ENCODE measurements at places on chromosomes 5 and 9.

DNA sequence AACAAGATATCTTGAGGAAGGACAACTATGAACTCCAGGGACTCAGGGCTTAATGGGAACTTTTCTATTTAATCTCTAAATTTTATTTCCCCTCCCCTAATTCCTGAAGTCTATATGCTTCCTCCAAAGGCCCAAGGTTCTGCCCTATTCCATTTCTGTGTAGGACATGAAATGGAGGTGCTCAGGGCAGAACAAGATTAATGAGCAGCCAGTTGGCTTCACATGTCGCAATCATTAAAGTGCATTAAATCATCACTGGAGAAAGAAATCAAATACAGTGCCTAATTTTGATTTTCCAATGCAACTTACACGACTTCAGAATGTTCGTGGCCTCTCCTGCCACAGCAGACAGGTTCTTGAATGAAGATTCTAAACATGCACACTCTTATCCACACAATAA lies 862.1 kb downstream of the PTPRD start:
- no peak for DNase-seq

- DNase-seq, result no peak
Observed at GRCh38 chr9:126891676-126892075, 22.9 kb upstream of the RALGPS1 start.

- DNase-seq, result no peak
Observed at GRCh38 chr9:136720898-136721338, 8.5 kb downstream of the DIPK1B start.

DNA sequence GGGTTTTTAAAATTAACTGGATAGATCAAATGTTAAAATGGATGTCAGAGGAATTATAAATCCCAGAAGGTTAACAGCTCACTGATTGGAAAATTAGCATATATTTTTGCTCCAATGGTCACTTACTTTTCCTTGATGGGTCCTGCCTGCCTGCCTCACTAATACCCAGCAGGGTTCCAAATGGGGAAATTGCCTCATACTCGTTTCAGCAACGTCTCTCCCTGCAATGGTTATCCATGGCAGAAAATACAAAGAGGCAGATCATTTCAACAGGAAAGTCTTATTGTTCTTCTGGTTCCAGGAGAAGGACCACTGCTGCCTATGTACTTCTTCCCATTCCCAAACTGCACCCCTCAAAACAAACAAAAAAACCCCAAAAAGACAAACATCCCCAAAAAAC lies 71.3 kb downstream of the ERP44 start:
- no peak for DNase-seq

GRCh38 chr5:170092455-170093101 lies 13.1 kb upstream of the FOXI1 start:
- no peak for DNase-seq

DNA sequence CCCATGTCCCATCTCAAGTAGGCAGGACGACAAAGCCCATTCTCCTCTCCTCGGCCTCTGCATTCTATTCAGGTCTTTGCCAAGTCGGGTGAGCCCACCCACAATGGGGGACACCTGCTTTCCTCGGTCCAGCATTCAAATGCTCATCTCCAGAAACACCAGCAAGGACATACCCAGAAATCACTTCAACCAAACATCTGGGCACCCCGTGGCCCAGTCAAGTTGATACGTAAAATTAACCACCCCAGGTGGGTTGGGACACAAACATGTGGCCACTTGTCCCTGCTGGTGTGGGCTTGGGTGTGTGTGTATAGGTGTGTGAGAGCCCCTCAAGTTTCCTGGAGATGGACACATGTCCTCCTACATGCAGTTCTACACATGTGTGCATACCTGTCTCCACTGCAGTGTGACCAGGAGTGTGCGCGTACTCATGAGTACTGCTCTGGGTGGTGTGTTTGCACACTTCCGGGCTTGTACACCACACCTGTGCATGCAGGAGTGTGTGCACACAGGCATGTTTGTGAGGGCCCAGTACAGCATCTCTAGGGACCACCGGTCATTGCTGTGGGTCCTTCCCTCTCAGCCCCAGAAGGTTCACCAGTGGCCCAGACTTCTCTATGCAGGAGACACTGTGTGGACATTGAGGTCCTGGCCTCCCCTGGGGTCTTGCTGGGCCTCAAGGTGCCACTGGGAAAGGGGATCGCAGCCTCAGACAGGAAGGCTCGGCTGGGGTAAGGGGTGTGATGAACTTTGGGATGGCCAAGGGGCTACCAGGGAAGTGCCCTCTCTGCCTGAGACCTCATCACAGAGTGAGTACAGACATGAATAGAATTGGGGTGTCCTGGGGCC lies 35.4 kb upstream of the RXRA start:
- no peak for DNase-seq

DNA sequence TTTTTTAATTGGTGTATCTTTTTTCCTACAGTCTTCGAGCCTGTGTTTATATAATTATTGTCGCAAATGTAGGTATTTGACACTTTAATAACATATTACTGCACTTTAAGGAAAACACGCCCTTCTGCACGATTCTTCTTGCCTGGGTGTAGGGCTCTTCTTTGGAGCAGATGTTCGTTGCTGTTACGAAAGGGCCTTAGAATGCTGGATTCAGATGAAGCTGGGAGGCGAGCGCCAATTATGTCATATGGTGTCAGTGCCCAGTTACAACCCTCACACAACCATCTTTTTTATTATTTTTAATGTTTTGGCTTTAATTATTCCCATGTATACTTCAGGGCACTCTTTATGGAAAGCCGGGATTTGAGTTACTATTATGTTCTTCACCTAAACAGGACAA lies 553.0 kb downstream of the EBF1 start:
- DNase-seq, result no peak

DNA sequence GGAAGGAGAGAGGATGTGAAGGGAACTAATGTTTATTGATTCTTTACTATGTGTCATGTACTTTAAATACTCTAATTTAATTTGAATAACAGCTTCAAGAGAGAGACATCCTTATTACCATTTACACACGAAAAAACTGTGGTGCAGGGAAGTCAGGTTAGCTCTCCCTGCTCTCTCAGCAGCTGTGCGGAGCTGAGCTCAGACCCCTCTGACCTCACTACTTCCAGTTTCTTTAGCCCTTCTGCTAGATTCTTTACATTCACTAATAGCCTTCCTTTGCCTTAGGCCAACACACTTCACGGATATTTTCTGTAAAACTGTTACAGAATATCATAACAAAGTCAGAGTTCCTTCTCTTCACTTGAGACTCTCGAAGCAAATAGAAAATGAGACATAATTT lies 131.3 kb upstream of the ARRDC3 start:
- DNase-seq, result no peak

GRCh38 chr5:151079838-151080612 lies 809 bp downstream of the TNIP1 start:
- peak; percentile 45 for DNase-seq

GRCh38 chr9:135533113-135533512 lies 11.9 kb downstream of the LCN1 start:
- no peak for DNase-seq

DNA sequence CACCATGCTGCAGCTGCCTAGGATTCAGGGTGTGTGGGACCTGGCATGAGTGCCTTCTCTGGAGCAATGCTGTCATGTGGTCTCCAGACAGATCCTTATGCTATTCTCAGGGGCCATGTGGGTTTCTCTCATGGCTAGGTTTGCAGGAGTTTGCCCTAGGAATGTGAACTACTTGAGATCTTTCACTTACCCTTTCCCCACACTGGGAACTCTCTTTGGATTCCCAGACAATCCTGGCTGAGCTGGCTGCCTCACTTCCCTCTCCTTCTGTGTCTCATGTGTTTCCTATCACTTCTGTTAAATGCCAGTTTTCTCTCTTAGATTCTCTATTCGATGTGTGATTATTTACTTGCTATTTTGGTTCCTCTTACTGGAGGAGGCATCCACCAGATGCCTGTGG lies 270.2 kb upstream of the RASA1 start:
- DNase-seq, result no peak

DNA sequence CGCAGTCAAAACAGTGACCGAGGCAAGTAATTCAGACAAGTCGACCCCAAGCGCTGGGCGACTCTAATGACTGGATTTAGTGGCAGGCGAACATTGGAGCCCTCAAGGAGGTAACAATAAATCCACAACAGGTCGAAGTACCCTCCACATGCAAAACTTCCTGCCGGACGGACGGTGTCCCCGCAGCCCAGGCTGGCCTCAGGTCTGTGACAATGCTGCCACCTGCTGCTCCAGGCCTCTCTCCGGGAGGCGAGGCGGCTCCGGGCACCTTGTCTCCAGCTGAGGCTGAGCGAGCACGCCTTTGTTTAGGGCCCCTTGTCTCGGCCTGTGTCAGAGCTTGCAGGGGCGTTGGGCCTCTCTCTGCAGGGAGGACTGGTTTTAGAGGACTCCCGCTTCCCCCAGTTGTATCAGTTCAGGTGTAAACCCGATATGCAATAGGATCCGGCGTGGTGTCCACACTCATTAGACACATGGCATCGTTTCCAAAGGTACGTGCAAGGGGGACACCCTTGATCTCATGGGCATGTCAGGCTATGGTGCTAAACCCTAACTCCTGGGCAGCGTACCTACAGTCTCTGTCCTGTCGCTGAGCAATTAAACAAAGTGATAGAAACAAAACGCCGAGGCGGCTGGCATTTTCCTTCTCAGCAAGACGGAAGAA lies 628.0 kb upstream of the ADAMTS16 start:
- DNase-seq, result no peak

- no peak for DNase-seq
Observed at GRCh38 chr5:138932171-138932810, 57.2 kb upstream of the LRRTM2 start.

DNA sequence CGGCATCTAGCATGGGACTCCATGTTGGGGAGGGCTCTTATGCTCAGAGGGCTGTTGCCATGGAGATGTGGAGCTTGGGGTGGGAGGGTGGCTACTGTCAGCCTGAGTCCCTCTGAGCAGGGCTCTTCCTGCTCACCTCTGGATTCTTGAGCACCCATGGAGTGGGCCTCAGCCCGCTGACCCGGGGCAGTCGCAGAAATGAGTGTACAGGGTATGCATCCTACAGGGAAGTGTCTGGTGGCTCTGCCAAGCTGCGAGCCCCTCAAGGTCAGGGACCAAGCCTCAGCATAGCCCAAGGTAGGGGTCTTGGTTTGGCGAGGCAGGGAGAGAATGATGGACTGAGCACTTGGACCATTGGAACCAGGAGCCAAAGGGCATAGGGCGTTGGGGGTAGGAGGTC lies 104.1 kb downstream of the DAB2IP start:
- no peak for DNase-seq

- DNase-seq, result no peak
Observed at GRCh38 chr5:169294621-169295020, 6.3 kb downstream of the SLIT3 start.

DNA sequence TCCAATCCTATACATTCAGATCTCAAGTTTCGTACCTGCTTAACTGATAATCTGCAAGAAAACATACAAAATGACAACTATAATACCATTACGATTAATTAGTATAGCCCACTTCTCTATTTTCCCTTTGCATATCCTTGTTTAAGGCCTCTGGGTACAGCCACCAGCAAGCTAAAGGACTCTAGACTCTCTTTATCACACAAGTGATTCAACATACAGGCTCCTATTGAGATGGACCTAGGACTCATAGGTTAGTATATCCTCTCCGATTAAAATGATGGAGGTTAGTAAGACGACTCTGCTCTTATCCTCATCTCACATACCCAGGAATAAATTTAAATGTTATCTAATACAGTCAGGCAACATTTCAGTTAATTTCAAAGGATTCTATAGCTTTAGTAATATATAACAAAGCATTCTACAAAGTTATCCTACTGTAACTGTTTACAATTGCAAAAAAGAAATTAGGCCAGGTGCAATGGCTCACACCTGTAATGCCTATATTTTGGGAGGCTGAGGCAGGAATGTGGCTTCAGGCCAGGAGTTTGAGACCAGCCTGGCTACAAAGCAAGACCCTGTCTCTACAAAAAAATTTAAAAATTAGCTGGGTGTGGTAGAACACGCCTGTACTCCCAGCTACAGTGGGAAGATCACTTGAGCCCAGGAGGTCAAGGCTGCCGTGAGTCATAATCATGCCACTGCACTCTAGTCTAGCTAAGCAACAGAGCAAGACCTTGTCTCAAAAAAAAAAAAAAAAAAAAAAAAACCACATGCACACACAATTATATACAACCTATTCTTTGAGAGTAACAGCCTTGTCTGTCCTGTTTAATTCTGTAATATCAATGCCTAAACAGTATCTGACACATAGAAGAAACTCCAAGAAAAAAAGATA lies 15.4 kb downstream of the HAUS6 start:
- DNase-seq, result no peak

- DNase-seq, result no peak
Observed at GRCh38 chr9:95143591-95144561, 173.6 kb downstream of the FANCC start.

- no peak for DNase-seq
Observed at GRCh38 chr5:110335361-110336066, 391.0 kb downstream of the TMEM232 start.

GRCh38 chr9:36566813-36567221 lies 5.9 kb upstream of the MELK start:
- DNase-seq, result no peak

DNA sequence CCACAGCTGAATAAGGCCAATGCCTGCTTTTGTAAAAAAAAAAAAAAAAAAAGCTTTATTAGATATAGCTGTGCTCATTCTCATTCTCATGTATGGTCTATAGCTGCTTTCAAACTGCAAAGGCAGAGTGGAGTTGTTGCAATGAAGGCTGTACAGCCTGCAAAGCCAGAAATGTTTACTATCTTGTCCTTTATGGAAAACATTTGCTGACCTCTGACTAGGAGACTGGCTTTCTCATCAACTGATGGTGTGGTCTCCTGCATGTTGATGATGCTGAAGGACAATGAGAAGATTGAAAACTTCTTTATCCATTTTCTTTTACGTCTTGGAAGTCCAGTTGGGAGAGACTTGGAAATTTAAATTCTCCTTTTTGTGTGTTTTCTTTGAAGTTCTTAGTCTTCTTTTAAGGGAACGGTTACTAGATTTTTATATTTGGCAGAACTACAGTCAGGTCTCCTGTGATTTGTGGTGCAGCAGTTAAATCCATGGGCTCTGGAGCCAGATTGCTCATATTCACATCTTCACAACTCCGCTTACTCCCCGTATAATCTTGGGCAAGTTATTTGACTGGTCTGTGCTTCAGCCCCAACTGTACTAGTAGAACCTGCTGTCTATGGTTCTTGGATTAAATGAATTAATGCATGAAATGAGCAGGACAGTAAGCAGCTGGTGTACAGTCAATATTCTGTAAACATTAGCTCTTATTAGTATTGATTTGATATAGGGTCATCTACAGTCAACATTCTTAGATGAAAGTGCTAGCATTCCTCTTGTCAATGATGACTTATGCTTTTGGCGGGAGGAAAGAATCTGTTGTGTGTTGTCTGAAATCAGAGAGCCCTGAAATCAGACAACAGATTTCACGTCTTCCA lies 39.7 kb upstream of the BASP1 start:
- DNase-seq, result no peak

DNA sequence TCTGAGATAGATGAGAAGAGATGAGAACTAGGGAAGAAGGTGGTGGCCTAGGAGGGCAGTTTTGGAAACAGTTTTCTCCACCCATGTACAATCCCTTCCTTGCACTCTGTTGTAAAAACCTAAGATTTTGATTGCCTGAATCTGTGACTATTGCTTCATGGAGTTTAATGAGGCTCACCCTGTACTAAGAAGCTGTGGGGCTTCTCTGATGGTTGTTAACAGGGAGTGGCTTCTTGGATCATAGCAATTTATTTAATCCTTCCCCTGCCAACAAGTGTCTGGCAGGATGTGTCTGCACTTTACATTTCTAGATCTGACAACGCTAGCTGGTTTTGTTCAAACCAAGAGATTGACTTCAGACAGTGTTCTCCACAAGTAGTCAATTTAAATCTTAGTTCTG lies 74.7 kb upstream of the C5orf46 start:
- DNase-seq, result no peak

All from NCI-H1694 treated with DMSO at 0.1 percent for 48 hours (cell line).